ENCODE measurements at places on chromosomes 3 and 15.

DNA sequence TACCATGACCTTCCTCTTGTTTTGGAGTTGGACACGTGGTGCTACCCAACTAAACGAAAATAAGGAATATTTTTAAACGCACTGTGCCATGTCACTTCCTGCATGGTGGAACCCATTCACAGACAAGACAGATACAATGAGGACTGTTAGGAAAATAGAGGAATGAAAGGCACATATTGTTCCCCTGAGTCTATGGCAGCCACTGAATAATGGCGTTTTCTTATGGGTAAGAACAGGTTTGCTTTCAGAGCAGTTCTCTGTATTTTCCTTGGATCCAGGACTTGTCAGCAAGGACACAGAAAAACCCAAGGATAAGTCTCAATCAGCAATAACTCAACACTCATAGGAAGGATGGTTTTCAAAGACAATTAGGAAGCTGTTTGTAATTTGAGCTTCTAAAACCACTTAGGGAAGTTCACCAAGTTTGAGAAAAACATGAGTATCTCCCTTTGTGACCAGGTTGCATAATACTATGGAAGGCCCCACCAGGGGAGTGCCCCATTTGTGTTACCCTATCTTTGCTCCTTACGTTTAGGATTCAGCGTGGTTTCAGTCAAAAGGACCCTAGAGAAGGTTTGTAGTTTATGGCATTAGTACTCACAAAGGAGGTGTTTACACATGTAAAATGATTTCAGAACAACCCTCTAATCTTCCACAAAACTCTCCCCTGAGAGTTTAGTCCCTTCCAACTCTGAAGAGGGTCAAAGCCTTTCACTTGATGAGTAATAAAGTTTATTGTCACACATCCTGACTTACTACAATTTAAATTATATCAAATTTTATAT is 487.2 kb upstream of the ATP11B start:
- DNase-seq = no peak

GRCh38 chr3:58556761-58557221 is 19.8 kb upstream of the ACOX2 start:
- no peak for DNase-seq

DNA sequence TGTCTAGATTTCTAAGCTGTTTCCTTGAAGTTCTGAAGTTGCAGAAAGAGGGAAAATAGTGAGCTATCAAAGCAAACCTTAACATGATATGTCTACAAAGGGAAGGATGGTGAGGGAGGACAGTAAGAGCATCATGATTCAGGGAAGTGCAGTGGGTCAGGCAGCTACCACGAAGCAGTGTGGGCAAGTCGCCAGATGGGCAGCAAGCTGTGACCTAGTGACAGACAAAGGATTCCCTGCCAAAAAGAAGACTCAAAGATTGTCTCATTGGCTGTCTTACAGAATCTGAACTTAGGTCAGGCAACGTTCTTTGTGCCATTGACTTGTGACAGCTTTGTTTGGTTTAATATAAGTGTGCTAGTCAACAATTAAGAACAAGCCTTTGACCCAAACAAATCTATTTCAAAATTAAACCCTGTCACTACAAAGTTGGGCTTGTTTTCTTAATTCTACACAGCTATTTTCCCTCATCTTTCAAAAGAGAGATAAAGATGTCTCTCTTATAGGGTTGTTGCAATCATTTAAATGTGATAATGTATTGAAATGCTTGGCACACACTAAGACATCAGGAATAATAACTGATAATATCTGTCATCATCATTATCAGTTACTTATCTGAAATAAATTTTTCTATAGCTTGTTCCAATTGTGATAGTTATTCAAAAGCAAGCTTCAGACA is 153.3 kb downstream of the ECT2 start:
- no peak for DNase-seq

GRCh38 chr3:178386401-178386800 is 149.8 kb upstream of the KCNMB2 start:
- DNase-seq = no peak

- no peak for DNase-seq
Measured at GRCh38 chr15:57251308-57251707, 125.0 kb upstream of the CGNL1 start.

DNA sequence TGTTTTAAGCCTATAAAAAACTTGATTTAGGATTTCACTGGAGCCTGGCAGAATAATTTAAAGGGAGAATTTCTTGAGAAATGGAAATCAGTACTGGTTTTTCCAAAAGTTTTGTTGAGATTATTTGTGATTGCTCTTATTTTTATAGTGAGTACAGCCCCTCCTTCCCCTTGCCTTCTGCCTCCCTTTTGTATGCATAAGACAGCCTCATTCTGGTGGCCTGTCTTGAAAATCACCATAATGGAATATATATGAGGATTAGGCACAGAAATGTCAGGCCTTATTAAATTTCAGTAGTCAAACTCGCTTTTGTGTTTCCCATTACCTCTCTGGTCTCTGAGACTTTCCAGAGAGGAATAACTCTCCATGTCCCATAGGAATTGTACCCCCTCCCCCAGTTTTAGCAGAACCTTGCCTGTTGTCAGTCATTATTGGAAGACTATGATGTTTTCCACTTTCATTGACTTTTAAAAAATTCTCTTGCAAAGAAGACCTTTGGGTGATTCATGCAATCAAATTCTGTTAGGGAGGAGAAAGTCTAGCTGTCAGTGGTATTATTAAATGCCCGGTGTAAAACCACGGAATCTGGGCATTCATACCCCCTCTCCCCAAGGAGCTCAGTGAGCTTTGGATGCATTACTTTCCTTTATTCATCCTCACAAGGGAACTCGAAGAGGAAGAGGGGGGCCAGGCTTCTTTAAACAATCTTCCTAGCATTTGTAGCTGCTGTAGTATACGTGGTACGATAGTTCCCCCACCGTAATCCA is 171.6 kb upstream of the TSC22D2 start:
- DNase-seq = no peak

GRCh38 chr15:63389902-63390670 is 8.4 kb upstream of the CA12 start:
- no peak for DNase-seq

DNA sequence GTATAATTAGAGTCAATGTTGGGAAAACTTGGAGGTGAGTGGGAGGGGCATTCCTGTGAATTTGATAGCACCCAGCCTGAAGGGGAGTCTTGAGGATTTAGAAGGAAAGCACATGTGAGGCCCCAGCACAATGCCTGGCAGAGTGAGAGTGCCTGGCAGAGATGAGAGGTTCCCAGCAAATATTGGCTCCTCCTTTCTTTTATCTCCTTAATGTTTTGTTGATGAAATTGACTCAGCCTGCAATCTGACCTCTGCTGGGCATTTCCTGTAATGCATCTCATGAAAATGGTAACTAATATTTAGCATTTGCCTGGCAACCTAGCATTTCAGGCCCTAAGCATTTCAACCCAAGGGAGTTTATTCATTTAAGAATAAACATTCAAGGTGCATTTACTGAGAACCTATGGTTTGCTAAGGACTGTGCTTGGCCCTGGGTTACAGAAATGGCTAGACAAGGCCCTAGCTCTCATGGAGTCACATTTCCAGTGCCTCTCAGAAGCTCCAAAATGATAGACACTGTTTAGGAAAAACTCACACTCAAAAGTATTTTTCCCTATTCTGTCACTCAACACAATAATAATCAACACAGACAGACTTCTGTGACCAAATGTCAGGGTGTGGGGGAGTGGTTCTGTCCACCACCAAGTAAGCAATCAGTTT is 19.0 kb downstream of the PDHB start:
- no peak for DNase-seq

GRCh38 chr3:3443482-3443881 is 264.0 kb upstream of the CRBN start:
- DNase-seq = no peak

- no peak for DNase-seq
Measured at GRCh38 chr15:41656188-41656587, 4.0 kb upstream of the MGA start.

- no peak for DNase-seq
Measured at GRCh38 chr3:115885621-115886020, 262.3 kb downstream of the GAP43 start.

GRCh38 chr15:89506026-89506686 is 9.8 kb upstream of the RHCG start:
- DNase-seq = no peak

DNA sequence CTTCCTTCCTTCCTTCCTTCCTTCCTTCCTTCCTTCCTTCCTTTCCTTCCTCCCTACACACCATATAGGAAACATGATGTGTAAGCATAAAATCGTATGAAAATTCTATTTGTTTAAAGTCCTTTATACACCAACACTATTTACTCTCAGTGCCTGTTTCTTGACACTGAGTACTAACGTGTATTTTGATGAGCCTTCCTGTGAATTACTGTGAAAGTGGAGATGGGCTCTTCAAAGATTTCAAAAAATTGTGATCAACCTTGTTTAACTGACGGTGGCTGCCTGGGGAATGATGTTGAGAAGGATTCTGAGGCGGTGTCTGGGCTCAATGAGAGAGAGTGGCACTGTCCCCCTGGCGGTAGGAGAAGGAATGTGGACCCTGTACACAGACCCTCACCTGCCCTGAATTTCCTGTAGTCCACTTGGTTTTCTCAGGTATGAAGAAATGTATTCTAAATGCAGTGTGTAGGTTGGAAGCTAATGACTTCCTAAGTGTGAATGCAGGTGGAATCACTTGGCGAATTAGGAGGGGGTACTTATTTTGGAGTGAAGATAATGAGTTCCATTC is 237.9 kb downstream of the GAP43 start:
- DNase-seq = no peak

DNA sequence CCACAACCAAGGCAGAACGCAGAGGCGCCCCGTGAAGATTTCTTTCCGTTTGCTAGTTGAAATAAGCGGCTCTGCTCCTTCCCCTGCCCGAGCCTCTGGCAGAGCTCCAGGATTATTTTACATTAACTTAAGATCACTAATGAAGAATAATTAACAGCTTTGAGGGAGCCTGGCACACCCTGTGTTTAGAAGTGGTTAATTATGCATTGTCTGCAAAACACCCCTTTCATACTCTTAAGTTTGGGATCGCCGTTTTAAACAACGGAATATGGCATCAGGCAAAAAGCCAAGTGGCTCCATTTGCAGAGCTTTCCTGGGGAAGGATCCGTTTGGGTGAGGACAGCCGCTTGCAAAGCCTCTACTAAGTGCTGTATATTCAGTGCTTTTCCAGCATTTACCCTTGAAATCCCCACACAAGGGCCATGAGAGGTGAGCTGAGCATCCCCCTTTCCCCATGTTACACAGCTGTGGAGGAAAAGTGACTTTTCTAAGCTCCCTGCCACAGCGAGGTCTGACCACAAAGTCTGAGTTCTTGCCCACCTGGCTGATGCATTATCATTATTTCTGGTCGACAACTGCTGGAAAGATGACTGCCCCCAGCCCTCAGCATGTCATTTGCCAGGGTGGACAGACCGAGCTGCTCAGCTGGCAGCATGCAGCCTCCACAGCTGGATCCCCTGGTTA is 33.9 kb downstream of the IQSEC1 start:
- no peak for DNase-seq

DNA sequence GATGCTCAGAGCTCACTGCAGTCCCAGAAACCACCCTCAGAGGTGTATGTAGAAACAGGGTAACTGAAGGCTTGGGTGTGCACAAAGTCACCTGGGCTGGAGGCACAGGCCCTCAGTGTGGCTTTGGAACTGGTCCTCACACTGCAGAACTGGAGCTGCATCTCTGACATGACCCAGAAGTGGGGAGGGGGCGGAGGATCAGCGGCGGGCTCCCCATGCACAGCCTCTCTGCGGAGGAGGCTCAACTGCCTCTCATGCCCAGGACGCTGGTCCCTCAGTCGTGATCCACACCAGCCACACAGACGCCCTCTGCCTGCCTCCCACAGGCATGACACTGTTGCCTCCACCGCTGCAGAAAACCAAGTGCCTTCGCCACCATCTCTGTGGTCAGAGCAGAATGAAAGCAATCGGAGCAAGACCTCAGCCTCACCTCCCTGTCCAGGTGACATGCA is 73.7 kb downstream of the TM2D3 start:
- no peak for DNase-seq

GRCh38 chr3:53238051-53238850 is 17.6 kb downstream of the TKT start:
- peak; percentile 78 for DNase-seq

DNA sequence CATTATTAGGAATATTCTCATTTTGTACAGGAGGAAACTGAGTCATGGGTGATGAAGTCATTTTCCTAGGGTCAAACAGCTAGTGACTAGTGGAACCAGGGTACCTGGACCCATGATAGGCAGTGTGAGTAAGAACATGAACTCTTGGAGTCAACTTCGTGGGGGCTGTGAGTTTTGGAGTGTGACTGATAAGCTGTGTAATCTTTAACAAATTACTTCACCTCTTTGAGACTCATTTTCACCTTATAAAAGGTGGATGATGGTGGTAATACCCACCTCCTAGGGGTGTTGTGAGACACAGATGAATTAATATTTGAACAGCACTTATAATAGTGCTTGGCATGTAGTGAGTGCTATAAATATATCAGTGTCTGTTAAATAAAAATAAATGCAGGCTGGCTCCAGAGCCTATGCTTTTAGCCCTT is 9.1 kb downstream of the SEMA6D start:
- no peak for DNase-seq

DNA sequence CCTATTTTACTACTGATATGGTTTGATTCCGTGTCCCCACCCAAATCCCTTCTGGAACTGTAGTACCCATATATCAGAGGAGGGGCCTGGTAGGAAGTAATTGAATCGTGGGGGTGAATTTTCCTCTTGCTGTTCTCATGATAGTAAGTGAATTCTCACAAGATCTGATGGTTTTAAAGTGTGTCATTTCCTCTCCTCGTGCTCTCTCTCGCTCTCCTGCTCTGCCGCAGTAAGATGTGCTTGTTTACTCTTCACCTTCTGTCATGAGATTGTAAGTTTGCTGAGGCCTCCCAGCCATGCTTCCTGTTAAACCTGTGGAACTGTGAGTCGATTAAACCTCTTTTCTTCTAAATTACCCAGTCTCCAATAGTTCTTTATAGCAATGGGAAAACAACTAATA is 81.2 kb upstream of the ZBTB20 start:
- DNase-seq = no peak

- DNase-seq = no peak
Measured at GRCh38 chr15:58268746-58269267, 130.6 kb downstream of the AQP9 start.

DNA sequence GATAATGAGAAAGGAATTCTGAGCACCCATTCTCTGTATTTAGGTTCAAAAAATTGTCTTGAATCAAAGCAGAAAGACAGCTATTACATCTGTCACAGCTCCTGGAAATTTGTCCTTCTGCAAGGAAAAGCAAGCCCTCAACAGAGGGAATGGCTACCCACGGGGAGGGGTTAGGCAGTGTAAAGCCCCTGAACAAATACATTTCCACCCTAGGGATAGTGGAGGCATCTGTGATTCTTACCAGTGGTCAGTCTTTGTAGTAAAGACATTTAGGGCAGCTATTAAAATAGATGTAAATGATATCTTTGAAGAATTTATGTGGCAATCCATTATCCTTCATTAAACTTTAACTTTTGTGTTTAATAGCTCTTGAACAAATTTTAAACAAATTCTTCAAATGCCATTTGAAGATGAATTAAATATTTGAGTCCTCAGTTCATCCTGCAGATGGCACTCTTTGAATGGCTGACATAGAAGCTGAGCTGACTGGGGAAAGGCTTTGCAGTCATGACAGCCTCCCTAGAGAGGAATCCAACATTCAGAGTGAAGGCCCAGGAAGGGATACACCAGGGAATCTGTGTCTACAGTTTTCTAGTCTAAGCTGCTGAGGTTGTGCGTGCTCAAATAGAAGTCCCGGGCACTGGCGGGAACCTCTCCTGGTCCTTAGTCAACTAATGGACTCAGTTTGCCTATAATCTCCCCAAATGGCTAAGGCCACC is 359.7 kb upstream of the ROPN1 start:
- DNase-seq = peak; percentile 7

GRCh38 chr15:38905632-38906031 is 341.0 kb upstream of the RASGRP1 start:
- no peak for DNase-seq
